ENCODE measurements at places on chromosomes 5 and 9.

GRCh38 chr5:32780508-32780919, 69.4 kb downstream of the NPR3 start:
- no peak for DNase-seq

DNA sequence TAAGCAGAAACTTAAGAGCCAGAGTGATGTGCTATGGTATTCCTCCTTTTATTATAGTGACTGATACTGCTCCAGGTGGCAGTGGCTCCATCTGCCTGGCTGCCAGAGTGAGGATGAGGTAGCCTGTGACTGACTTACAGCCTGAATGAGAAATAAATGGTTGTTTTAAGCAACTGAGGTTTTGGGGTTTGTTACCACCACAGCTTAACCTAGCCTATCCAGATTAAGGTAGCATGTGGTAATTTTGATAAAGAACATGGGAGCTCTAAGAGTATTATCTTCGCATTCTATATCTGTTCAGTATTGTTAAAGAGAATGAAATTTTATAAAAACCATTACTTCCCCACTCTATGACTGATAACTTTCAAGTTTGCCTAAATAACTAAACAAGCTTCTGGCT, 39.0 kb downstream of the GOLPH3 start:
- DNase-seq: no peak

DNA sequence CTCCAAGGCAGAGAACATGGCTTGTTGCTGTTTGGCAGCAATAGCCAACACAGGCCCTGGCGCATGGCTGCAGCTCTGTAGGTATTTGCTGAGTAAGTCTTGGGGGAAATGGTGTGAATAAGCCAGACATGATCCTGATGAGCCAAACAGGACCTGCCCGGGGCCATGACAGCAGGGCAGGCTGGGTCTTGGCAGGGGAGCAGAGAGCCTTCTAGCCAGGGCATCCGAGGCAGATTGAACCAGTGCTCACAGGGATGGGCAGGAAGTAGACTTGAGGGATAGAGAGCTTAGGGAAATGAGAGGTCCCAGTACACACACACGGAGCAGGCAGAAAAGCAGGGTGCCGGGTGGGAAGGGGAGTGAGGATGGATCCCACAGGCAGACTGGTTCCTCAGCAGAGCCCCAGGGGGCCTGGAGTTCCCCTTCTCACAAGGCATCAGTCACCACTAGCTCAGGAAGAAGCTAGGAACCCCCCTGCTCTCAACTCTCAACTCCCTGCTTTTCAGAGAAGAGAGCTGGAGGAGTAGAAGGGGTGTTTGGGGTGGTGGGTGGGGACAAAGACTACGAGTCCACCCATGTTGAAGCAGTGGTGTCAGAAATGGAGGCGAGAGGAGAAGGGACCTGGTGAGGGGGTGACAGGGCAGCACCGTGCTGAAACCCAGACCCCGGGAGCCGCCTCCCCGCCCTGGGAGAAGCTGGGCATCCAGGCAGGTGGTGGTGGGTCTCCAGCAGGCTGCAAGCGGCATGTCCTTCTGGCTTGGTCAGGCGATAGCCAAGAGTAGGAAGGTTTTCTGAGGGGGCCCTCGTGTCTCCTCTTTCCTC, 111.1 kb downstream of the RGS3 start:
- no peak for DNase-seq

GRCh38 chr5:138636398-138636944, 61.3 kb upstream of the HSPA9 start:
- no peak for DNase-seq

DNA sequence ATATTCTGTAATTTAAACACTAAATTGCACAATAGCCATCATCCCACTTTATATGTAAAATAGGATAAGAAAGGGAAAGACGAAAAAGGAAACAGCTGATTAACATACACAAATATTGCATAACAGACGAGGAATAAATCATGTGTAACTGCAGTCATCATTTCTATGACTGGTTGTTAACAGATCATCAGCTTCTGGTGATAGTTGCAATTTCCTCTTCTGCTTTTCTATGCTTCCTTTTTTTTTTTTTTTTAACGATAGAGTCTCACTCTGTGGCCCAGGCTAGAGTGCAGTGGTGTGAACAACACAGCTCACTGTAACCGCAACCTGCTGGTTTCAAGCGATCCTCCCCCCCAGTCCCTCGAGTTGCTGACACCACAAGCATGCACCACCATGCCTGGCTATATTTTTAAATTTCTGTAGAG, 22.5 kb upstream of the JAKMIP2 start:
- DNase-seq: peak; percentile 98

GRCh38 chr9:13721481-13722235, 442.2 kb upstream of the MPDZ start:
- DNase-seq: no peak

DNA sequence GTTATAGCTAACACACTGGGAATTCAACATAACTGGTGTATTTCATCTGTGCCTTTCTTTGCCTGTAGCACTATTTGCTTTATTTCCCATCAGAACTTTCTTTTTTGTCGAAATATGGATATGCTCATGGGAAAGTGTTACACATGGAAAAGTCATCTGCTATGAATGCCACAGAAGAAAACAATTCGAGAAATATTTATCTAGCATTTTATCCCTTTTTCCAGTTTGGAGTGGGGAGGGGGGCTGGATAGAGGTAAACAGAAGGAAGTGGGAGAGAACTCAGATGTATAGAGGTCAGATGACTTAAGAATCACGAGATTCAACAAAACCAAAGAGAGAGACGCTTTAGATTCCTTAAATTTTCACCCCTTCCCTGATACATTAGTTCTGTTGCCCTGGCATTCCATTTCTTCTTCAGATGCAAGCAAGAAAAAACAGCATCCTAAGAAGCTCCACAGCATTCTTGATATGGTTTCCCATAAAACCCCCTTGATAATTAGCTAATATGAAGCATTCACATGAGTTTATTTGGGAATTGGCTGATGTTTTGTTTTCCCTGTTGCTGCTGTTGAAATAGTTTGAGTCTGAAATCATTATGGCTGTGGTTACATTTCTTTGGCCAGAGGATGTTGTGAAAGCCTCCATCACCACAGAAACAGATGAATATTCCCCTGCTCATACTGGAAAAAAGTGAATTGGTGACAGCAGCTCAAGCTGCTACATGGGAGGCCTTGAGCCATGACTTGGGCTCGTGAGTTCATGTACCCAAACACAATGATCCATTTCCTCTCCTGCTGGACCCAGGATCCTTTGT, 335.8 kb upstream of the DAB2 start:
- DNase-seq: peak; percentile 61

DNA sequence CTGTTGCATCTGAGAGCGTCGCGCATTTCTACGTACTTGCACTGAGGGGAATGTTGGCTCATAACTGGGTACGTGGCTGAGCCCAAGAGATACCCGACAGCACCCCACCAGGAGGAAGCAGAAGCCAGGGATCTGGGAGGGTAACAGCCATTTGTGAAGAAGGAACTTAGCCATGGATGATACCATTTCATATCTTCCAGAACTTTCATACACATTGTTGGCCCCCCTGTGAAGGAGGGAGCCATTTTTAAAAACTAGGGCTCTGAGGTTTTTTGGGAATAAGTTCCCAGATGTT, 101.4 kb upstream of the SLC44A1 start:
- DNase-seq: no peak

- no peak for DNase-seq
These were observed 120.1 kb downstream of the XRCC4 start for GRCh38 chr5:83197326-83197967.

GRCh38 chr5:45484781-45485180, 211.4 kb downstream of the HCN1 start:
- DNase-seq: no peak

- DNase-seq: no peak
These were observed 19.0 kb downstream of the FLT4 start for GRCh38 chr5:180630426-180630825.

GRCh38 chr5:157571357-157571827, 4.2 kb downstream of the ADAM19 start:
- peak; percentile 61 for DNase-seq

DNA sequence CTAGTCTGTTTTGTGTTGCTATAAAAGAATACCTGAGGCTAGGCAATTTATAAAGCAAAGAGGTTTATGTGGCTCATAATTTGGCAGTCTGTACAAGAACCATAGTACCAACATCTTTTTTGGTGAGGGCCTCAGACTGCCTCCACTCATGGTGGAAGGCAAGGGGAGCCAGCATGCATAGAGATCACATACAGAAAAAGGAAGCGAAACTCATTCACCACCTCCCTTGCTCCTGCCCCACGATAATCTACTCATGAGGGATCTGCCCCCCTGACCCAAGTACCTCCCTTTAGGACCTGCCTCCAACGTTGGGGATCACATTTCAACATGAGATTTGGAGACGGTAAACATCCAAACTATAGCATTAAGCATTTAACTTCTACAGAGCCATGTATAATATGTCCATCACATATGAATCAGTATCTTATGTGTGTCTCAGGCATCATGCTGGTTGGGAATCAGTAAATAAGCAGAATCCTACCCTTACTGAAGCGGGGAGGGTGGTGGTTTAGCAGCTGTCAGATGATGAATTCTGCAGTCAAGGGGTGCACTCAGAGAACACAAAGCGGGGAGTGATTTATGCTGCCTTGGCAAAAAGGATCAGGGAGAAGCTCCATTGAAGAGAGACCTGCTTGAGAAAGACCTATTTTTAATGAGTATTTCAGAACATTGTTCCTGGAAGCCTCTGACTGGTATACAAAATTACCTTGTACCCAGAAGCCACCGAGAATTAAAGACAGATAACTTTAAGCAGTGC, 34.8 kb downstream of the HMGXB3 start:
- DNase-seq: peak; percentile 40

- no peak for DNase-seq
These were observed 351.2 kb downstream of the MLLT3 start for GRCh38 chr9:20271096-20271495.

DNA sequence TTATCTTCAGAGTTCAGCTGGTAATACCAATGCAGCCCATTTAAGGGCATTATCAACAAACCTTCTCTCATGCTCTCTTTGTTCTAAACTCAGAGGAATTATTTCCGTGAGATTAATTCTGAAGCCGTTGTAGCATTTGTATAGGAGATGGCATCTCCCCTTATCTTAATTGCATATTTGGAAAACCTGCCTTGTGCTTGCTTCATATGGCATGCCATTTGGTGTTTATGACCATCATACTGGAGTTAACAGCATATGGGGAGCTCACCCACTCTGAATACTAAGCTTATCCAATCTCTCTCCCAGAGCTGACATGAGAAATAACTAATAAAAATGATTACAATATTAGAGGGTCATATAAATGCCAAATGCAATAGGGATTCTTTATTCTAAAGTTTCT, 243.2 kb downstream of the BRINP1 start:
- DNase-seq: no peak

DNA sequence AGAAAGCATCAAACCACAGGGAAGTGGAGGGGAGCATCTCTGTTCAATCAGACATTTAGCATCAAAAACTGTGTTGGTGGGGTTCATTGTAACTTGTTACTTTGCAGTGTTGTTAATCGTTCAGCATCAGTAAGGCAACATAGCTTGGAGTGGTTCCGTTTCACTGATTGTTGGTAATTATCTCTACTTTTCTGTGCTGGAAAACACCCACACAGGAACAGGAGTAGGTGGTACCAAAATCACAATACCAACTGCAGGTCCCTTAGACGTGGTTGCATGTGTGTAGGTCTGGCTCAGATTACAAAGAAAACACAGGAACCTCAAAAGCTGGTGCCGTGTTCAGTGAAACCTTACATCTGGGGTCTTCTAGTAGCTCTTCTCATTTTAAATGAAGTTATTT, 146.8 kb downstream of the RNF180 start:
- no peak for DNase-seq

Data from inflammatory macrophage treated with lipopolysaccharide for 4 hours (primary cell).